CMK (cell line): ENCODE measurements at places on chromosomes 12 and 14.

GRCh38 chr12:117026921-117027250 is 72.3 kb downstream of the TESC start:
- DNase-seq = no peak

- no peak for DNase-seq
These were observed 1.8 kb downstream of the BDKRB2 start for GRCh38 chr14:96206461-96206860.

- no peak for DNase-seq
These were observed 66.9 kb downstream of the HMGA2 start for GRCh38 chr12:65891219-65891618.

GRCh38 chr12:100364324-100364723 is 7.5 kb downstream of the SLC17A8 start:
- no peak for DNase-seq

GRCh38 chr14:64681796-64682710 is 22.2 kb upstream of the PLEKHG3 start:
- no peak for DNase-seq

- no peak for DNase-seq
These were observed 67.9 kb downstream of the BMP4 start for GRCh38 chr14:53888535-53889386.

GRCh38 chr12:67910360-67911274 is 78.6 kb upstream of the IFNG-AS1 start:
- no peak for DNase-seq

- no peak for DNase-seq
These were observed 11.1 kb upstream of the NDUFA12 start for GRCh38 chr12:95014554-95014953.

GRCh38 chr14:36513451-36514277 is 6.4 kb downstream of the NKX2-1 start:
- DNase-seq = no peak

DNA sequence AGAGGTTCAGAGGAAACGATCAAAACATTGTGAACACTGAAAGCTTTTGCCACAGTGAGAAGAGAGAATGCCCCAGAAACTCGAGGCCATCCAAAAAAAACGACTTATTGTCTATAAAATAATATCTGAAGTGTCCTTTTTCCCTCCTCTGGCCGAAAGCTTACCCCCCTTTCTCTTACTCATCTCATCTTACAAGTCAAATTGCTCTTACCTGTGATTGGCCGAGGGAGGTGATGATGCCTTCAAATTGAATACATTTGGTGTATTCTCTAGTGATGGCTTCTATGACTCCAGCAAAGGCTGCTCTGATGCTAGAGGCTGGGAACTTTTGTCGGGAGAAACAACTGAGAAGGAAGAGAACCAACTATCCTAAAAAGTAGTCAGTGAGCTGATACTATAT is 90.7 kb downstream of the PTCSC3 start:
- no peak for DNase-seq

DNA sequence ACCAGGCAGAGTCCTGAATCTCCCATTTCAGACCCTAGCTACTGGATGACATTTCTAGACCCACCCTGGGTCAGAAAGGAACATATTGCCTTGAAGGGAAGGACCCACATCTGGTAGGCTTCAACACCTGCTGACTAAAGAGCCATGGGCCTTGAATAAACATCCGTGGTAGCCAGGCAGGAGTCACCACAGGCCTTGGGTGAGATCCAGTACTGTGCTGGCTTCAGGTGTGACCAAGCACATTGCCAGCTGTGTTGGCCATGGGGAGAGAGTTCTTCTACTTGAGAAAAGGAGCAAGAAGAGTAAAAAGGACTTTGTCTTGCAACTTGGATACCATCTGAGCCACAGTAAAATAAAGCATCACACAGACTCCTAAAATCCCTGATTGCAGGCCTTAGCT is 332.6 kb downstream of the SLC16A7 start:
- DNase-seq = no peak

GRCh38 chr12:170371-171225 is 43.4 kb downstream of the SLC6A12 start:
- DNase-seq = no peak

- no peak for DNase-seq
These were observed 20.5 kb downstream of the CKB start for GRCh38 chr14:103501921-103502669.

GRCh38 chr12:69835081-69835480 is 10.1 kb downstream of the MYRFL start:
- no peak for DNase-seq

GRCh38 chr12:19287302-19287701 is 152.0 kb upstream of the AEBP2 start:
- DNase-seq = no peak

- DNase-seq = no peak
These were observed 9.9 kb downstream of the TUNAR start for GRCh38 chr14:95886366-95887056.

DNA sequence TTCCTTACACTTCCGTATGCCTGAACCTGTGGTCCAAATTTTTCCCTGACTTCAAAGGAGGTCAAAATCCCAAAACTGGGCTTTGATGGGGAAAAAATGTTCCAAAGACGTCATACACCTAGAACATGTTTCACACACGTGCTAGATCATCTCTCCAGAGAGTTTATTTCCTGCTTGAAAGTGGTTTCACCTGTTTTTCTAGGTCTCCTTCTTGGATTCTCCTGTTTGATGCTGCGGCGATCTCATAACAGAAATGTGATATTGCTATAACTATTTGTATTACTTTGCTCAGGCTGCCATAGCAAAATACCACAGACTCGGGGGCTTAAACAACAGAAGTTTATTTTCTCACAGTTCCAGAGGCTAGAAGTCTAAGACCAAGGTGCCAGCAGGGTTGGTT is 19.7 kb upstream of the TMCC3 start:
- DNase-seq = no peak

GRCh38 chr14:64080452-64080851 is 213.7 kb downstream of the ESR2 start:
- DNase-seq = no peak

DNA sequence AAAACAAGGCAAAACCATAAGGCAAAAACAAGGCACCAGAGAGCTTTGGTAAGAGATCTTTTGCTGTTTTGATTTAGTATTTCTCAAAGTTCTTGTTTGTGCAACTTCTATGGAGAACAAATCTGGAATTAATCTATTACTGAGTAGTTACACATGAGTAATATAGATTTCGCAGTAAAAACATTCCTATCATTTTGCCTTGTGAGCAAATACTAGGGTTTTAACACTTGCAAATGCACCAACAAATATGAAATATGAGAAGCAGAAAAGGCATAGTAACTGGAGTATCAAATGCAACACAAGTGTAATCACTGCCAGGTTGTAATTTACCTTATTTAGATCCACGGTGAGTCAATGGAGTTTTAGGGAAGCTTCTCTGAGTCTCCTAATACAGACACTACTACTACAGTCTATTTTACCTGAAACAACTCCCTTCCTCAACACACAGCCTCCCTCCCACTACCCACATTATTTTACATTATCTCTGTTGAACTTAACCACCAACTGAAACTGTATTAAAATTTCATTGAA is 324.1 kb downstream of the FLRT2 start:
- DNase-seq = no peak

- no peak for DNase-seq
These were observed 114.7 kb upstream of the MYL2 start for GRCh38 chr12:111034886-111035577.

- no peak for DNase-seq
These were observed 93.5 kb downstream of the LMNTD1 start for GRCh38 chr12:25459541-25459951.

GRCh38 chr14:94923786-94924185 is 153.9 kb upstream of the GSC start:
- DNase-seq = no peak

GRCh38 chr12:41697161-41697560 is 447.5 kb downstream of the GXYLT1 start:
- no peak for DNase-seq

GRCh38 chr12:89988188-89988915 is 279.7 kb upstream of the ATP2B1 start:
- no peak for DNase-seq

GRCh38 chr14:36818794-36819384 is 157.2 kb downstream of the PAX9 start:
- no peak for DNase-seq

- DNase-seq = no peak
These were observed 209.4 kb downstream of the NAV3 start for GRCh38 chr12:78040111-78040510.

- no peak for DNase-seq
These were observed 56.4 kb downstream of the IFT81 start for GRCh38 chr12:110180591-110181005.

- no peak for DNase-seq
These were observed 4.0 kb downstream of the NANOG start for GRCh38 chr12:7793211-7793610.

DNA sequence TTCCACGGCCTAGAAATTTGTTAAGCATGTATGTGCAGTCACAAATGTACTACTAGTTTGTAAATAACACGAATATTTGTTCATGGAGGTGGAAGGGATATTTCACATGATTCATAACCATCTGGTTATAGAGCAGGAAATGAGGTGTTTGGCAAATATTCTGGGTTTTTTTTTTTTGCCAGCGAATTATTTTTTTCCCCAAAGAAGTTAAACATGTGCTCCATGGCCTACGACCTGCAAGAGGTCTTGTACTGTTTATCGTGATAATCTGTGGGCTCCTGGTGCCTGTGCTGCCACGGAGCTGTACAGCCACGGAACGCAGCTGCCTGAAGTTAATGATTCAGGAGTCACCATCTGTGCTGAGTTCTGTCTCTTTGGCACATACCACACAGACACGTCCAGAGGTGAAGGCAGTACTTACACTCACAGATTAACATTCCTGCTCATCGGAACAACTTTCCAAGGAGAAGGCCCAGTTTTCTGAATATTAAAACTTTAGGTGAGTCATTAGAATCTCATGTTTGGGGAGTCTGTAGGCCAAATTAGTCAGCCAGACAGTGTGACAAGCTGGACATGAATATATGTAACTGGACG is 156.3 kb downstream of the TMX1 start:
- no peak for DNase-seq

GRCh38 chr14:23525611-23526010 is 26.0 kb downstream of the ZFHX2 start:
- DNase-seq = no peak

- DNase-seq = no peak
These were observed 23.6 kb downstream of the AK7 start for GRCh38 chr14:96415559-96415958.

GRCh38 chr12:26402648-26403047 is 207.3 kb downstream of the SSPN start:
- DNase-seq = no peak

GRCh38 chr12:6370994-6371754 is 4.2 kb downstream of the SCNN1A start:
- DNase-seq = no peak

- DNase-seq = no peak
These were observed 83.1 kb downstream of the KCNMB4 start for GRCh38 chr12:70449074-70449752.

DNA sequence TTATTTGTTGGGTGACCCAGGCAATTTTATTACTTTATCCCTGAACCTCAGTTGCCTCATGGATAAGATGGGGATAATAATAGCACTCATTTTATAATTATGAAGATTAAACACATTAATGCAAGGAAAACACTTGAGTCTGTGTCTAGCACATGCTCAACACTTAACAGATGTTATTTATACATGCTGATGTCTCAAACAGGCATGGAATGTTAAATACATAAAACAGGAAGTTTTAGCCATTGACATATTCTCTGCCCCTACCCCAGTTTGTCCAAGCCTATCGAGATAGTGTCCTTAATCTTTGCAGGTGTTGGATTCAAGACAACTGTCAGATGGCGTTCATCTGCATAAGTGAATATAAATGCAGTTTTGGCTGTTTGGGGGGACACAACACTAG is 109.8 kb downstream of the SCAF11 start:
- DNase-seq = no peak

GRCh38 chr14:57889245-57889644 is 23.4 kb upstream of the SLC35F4 start:
- DNase-seq = no peak

DNA sequence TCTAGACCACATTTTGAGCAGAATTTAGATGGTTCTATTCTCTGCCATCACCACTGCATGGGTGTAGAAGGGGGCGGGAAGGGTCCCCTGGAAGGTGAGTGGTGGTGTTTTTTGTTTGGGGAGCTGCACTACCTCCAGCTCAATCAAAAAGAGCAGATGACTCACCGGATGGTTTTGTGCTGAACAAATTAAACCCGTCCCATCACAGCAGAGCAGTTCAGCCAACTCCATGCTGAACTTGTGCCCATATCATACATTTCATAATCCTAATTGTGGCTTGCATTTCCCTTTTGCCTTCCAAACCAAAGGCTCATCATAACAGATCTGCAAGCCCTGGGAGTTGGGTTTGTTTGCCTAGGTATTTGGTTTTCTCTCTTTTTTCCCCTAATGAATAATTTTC is 53.0 kb upstream of the RPH3A start:
- DNase-seq = no peak

GRCh38 chr14:81302638-81303037 is 81.9 kb upstream of the GTF2A1 start:
- DNase-seq = no peak

GRCh38 chr14:103910262-103910935 is 17.9 kb upstream of the TDRD9 start:
- no peak for DNase-seq

DNA sequence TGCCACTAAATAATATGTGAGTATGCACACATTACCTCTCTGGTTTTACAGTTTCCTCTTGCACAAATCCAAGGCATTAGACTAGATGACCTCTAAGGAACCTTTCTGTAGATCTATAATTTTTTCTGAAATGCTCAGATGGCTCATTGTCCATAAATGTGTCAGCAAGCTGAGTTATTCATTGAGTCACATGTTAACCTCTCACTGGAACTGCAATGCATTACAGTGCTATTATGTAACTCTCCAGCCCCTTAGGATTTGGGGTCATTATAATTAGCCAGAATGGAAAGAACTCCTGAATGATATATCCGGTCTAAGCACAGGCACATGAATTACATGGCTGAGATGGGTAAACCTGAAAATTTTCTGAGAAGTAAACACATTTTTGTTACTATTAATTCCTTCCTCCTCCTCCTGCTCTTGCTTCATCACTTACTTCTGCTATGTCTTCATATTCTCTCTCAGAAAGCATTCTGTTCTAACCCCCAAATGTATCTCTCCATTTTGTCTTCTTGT is 20.3 kb upstream of the DRAM1 start:
- no peak for DNase-seq

GRCh38 chr14:88621100-88621499 is 58.3 kb downstream of the ZC3H14 start:
- no peak for DNase-seq

DNA sequence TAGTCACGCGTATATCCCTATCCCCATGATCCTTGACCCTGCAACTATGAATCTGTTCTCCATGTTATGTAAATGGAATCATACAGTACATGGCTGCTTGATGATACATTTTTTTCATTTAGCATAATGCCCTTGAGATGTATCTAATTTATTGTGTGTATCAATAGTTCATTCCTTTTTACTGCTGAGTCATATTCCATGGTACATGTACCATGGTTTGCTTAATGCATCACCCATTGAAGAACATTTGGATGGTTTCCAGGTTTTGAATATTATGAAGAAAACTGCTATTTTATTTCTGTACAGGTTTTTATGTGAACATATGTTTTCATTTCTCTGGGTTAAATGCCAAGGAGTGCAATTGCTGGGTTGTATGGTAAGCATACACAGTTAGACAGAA is 4.0 kb upstream of the RNASE10 start:
- no peak for DNase-seq
